IPS DF 6.9 (cell line): ENCODE measurements at places on chromosomes 2 and 18.

DNA sequence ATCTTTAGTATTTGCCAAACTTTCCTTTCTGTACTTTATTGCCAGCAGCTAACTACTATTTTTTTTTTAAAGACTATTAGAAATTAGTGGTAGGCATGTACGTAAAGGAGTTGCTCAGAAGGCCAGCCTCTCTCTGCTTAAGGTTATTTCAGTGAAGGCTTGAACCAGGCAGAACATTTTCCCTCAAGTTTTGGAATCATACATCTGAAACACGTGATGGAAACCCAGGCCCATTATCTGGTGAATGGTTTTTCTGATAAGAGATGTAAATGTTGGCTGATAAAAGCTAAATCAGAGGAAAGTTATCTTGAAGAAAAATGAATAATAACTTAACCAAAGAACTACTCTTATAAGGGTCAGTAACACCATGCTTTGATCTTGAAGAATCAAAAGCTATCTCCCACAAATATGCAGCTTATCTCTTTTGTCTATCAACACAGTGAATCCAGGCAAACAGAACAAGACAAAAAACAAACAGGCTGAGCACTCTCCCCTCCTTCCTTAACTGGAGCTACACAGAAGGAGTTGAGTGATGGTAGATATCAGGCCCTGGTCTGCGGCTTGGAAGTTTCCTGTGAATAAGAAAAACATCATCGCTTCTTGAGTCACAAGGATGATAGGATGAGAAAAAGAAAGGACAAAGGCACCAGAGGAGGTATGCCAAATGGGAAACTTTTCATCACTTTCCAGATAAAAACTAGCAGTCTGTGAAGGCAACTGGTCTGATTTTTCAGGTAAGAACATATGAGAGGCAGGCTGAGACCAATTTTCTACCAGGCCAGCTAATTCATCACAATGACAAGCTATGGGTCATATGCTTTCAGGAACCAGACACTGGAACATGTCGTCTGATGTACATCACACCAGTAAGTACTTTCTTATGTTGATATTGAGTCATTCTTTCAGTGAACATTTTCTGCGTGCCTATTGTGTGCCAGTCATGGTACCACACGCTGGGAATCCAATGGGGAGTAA lies 88.4 kb upstream of the STK17B start:
- no peak for DNase-seq

DNA sequence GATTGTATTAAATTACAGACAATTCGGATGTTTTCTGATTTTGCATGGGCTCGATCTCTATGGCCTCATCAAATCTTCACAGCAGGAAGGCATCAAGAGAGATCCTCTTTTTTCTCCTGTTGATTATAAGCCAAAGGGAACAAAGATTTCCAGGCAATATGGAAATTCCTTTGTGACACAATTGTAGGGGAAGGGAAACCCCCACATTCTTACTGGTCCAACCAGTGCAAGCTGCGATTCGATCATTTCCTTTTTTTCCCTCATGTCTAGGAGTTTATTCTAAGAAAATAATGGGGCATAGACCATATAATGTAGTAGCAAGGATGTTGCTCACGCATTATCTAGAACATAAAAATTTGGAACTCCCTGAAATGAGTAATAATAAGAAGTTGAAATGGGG lies 87.7 kb downstream of the LYPD6 start:
- no peak for DNase-seq

DNA sequence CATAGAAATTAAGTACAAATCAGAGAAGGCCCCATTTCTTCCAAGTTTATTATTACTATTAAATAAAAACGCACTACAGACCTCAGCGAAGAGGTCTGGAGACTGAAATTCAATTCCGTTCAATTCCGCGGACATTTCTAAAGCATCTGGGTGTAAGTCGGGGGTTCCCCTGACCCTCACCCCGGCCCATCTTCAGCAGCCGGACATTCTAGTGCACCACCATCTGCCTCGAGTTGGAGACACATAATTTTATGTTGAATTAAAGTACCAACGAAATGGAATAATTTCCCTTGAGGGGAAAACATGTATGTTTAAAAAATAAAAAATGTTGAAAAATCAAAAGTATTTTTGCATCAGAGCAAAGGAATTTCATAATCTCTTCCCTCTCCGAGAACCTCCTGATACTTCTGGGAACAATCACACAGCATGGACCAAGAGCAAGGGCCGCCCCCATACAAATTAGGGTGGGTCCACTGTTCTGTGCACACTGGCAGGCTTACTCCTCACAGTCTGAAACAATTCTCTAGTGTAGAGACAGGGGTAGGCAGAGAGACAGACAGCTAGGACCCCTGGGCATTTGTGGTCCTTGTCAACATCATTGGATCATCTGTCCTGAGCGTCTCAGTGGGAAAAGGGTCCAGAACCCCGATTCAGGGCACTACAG lies 29.3 kb downstream of the MBP start:
- no peak for DNase-seq

DNA sequence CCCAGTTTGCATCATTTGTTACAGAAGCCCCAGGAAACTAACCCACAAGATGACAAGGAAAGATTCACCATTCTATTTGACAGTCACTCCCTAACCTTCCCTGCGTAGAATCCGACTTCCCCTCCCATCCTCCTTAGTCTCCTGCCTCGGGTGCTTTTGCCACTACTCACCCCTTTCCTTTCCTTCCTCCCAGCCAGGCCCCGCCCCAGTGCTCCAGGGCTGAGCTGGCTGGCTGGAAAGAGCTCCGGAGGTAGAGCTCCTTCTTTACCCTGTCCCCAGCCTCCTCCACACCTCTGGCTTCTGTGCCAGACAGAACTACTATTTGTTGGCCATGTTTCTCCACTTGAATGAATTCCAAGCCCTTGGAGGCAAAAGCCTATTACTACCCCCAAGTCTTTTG lies 317.6 kb upstream of the NCKAP5 start:
- DNase-seq: no peak

- DNase-seq: no peak
Observed at GRCh38 chr2:101361121-101361520, 26.2 kb downstream of the CREG2 start.

DNA sequence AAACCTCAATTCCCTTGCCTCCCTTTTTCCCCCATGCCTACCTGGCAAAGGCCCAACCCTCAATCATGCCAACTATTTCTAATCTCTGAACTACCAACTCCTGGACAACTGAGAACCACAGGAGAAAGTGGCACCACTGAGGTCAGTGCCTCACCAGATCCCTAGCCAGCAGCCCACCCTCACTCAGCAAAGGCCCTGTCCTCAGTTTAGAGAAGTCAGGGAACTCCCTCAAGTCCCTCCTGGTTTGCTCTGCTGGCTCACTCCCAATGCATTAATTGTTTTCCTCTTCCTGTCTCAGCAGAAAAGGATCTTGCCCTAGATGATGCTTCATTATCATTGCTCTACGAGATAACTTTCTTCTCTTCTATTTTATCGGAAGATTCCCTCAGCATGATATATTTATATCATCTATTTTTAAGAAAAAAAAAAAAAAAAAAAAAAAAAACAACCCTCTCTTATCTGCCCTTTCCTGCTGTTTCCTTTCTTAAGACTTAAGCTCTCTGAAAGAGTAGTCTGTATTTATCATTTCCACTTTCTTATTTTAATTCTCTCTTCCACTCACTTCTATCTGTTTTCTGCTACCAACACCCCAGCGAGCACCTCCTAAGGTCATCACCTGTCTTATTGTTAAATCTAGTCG lies 22.7 kb upstream of the ZBTB14 start:
- no peak for DNase-seq

DNA sequence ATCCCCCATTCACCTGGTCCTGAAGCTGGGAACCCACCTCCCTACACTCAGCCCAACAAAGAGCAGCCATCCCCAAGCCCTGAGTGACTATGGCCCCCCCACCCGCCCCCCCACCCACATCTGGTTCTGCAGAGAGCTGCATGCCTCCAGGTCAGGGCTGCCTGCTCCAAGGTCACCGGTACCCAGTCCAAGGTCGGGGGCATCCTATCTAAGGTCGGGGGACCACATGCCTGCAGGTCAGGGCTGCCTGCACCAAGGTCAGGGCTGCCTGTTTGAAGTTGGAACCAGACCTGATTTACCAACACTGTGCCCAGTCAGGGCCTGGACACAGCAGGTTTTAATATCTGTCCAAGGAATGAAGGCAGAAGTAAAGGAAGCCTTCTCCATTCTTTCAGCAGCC lies 66.1 kb upstream of the GPC1 start:
- no peak for DNase-seq

DNA sequence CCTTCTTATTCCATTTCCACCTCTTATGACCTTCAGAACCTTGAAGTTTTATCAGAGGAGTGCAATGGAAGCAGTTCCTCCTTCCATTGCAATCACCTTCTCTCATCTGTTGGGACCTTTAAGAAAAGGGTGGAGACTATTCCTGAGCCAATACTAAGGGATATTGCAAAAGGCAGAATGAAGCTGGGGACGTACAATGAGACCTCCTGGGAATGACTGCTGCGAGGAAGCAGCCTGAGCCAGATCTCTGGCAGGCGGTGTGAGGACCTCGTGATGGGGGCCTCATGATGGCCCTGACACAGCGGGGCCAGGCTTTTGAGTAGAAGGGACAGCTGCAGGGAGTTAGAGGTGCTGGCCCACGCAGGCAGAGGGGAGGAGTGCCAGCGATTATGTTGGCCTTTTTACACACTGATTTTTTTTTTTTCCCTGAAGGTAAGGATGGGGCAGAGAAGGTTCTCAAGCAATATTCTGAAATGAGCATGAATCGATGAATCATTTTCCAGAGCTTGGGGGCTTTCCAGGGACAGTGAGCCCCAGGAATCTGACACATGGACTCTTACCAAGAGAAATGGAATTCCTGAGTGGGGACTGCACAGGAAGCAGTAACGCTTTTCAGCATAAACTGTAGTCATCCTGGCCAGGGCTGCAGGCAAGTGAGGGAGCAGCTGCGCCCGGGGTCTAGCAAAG lies 40.0 kb upstream of the LAPTM4A start:
- DNase-seq: no peak

DNA sequence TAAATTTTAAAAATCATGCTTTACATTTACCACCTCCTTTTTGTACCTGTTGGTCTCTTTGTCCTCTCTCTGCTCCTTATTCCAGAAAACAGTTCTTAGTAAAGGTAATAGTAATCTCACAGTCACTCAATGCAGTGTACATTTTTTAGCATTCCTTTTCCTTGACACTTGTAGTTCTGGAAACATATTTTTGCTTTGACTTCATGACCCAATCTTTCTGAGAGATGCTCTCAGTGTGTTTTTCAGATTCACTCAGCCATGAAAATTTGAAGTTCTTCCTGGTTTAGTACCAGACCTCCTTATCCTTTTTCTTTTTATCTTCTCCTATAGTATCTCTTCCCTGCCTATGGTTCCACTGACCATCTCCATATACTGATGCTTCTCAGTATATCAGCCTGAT lies 747.5 kb upstream of the ZEB2 start:
- no peak for DNase-seq

DNA sequence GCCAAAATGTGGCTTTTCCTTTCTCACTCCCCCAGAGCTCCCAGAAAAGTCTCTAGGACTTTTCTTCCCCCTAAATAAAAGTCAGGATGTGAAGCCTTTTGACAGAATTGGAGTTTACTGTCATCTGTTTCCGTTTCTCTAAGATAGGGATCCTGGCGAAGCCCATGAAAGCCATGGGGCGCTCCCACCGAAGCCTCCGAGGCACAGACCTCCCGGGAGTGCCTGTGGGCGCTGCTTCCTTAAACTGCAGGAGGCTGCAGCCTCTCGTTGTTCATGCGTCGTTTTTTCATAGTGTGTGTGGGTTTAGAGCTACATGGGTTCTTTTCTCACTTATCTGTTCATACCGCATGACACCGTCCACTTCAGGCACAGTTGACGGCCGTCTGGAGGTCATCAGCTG lies 56.8 kb downstream of the ASAP2 start:
- no peak for DNase-seq

GRCh38 chr18:52764316-52764715 lies 424.3 kb downstream of the DCC start:
- DNase-seq: no peak

- no peak for DNase-seq
Observed at GRCh38 chr18:10061566-10062140, 147.8 kb downstream of the VAPA start.

DNA sequence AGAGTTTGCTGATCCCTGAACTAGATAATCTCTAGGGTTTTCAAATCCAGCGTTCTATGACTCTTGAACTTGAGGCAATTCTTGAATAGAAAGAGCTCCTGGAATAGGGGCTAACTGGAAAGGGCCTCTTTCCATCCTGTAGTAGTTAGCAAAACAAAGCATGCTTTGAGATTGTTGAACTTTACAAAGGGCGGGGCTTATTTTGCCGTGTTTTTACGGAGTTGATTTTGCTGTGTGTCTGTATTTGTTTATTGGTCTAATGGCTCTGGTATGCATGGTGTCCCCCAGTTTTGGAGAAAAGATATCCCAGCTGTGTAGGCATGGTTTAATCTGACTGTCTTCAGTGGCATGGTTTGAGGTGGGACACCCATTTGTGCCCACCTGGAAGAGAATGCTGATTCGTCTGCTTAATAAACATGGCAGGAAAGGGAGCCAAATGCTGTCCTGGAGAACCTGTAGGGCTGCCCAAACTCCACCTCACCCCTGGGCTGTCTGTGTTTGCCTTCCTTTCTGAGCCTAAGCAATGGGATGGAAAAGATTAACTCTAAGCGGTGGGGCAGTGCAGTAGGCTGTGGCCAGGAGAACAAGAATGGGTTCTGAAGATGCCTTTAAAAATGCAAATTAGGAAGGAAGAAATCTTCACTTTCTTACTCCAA lies 74.1 kb upstream of the FOSL2 start:
- DNase-seq: no peak

GRCh38 chr2:213420828-213421385 lies 136.6 kb downstream of the SPAG16 start:
- DNase-seq: no peak

- no peak for DNase-seq
Observed at GRCh38 chr2:25570161-25570845, 103.1 kb downstream of the DTNB start.

- DNase-seq: no peak
Observed at GRCh38 chr2:82852787-82853186, 1606.3 kb downstream of the SUCLG1 start.

DNA sequence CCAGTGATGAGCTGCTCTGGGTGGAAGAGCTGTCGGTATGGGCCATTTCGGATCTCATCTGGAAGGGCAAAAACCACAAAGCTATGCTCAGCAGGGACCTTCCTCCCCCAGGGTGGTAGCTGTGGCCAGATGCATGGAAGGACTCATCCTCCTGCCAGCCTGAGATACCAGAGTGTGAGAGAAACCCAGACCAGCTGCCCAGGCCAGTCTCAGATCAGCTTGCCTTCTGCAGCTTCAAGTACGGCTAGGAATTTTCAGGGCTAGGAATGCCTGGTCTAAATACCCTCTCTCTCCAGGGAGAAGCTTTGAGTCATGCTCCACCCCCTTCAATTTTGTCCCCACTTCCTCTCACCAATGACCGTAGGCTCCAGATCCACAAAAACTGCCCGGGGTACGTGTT lies 1.4 kb upstream of the TUBA4B start:
- no peak for DNase-seq

- DNase-seq: no peak
Observed at GRCh38 chr2:112867701-112868631, 31.4 kb upstream of the IL1B start.
